Activated T-cell treated with anti-CD3 and anti-CD28 coated beads for 4 hours (primary cell): ENCODE measurements at places on chromosomes 11 and 22.

- DNase-seq, result no peak
These were observed 63.2 kb downstream of the SHANK2 start for GRCh38 chr11:71188886-71189767.

GRCh38 chr22:19566279-19567156 lies 42.3 kb upstream of the CLDN5 start:
- DNase-seq, result no peak

- peak; percentile 51 for DNase-seq
These were observed 2.4 kb downstream of the C11orf96 start for GRCh38 chr11:43944761-43945311.

DNA sequence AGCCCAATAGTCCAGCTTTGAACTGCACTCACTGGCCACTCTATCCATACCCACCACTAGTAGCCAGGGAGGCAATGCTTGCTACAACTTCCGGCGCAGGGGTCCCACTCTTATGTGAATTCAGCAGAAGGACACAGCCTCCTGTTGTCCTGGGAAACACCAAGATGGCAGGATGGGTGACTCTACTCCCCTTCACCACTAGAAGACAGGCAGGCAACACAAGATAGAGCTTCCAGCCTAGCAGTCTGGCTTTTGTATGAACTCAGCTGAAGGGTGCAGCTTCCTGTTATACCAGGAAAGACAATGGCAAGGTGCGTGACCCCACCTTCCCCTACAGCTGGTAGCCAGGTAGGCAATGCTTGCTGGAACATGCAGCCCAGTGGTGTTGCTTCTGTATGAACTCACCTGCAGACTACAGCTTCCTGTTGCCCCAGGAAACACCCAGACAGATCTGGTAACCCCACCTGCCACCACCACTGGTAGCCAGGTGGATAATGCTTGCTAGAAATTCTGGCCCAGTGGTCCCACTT lies 205.2 kb upstream of the KIRREL3 start:
- DNase-seq, result no peak

DNA sequence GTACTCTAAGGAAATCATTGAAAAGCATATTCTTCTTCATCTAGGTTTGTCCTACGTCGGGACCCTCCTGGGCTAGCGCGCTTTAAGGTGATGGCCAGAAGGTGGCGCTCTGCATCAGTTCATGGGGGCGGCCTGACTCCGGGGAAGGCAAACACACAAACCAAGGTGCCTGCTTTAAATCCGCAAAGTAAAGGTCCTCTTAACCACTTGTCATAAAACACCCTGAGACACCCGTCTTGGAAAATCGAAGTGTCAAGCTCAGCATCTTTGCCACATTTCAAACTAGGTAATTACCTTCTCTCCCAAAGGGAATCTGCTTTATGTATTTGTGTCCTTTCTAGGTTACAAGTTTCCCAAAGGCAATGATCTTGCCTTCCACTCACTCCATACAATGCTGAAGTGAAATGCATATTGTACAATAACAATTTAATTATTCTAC lies 33.9 kb downstream of the LMO2 start:
- DNase-seq, result peak; percentile 72

DNA sequence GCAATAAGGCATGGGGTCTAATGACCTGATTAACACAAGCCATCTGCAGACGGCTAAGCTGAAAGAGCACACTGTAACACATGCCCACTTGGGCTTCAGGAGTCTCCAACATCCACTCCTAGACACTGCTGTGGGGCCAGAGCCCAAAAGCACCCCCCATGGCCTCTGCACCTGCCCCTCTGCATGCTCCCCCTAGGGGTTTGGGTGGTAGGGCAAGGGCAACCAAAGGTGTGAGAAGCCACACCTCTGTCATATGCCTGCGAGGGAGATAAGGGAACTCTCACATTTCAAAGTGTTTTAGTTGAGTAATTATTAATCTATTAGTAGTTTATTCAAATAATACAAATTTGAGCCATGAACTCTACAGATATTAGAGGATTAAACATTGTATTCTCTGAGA lies 30.8 kb downstream of the CTSC start:
- DNase-seq, result no peak

DNA sequence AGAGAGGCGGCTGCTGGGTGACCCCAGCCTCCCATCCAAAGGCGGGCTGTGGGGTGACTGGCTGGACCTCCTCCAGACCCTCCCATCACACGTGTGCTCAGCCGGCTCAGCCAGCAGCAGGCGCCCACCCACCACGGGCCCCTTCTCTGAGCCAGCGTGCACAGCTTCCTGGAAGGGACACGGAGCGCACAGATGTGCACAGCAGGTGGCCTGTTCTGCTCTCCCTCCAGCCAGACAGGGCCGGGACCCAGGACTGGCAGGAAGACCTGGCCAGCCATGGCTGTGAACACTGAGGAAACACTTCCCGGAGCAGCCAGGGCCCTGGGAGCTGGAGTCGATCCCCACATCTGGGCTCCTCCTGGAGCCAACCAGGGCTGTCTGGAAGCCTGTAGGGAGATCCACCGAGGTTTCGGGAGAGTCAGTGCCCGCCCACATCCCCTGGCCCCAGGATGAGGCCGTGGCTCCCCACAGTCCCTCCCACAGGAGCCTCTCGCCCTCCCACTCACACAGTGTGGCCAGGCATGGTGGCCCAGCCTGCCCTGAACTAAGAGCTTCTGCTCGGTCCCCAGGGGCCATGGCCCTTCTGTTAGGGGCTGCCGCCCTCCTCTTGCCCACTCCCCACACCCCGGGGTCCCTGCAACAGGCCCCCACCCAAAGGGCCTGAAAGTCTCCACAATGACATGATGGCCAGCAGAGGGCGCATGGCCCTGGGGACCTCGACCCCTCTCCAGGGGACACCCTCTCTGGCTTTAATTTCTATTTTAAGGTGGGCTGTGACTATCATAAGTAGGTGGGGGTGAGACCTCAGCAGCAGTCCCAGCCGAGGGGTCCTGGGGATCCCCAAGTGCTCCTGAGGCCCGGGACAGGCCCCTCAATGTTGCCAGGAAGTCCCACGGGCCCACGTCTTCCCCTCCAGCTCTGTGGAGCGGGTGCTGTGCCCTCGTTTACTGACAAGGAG lies 90.6 kb upstream of the FGF3 start:
- DNase-seq, result no peak

DNA sequence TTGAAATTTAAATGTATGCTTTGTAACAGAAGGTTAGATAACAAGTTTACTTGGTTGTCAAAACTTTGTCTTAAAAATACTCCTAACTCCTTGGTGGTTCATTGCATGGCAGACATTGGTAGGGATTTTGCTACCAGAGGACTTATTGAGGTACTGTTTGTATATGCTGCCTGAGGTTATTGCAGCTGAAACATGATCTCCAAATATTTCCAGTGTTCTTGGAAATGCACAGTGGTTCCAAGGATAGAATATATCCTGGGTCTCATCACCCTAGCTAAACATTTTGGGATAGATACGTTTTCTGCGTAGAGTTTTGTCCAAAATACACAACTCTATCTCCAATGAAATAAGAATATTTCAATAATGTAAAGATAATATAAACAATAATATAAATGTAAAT lies 109.2 kb downstream of the RAB38 start:
- no peak for DNase-seq

DNA sequence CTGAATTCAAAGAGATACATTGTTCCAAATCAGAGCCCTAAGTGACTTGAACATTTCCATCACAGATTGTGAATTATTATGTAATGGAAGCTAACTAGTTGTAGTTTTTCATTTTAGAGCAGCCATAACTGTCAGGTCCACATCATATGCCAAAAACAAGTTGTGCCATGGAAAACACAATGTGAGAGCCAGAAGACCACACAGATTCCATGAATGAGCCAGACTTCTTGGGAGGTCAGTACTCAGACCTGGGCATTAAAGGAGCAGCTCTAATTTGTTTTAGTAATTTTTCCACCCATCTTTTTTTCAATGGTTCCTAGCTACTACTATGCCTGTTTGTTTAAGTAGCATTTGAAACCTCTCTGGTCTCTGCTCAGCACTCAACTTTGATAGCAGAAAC lies 279.4 kb downstream of the FAT3 start:
- no peak for DNase-seq

- no peak for DNase-seq
These were observed 13.8 kb downstream of the CABP7 start for GRCh38 chr22:29733362-29734201.

DNA sequence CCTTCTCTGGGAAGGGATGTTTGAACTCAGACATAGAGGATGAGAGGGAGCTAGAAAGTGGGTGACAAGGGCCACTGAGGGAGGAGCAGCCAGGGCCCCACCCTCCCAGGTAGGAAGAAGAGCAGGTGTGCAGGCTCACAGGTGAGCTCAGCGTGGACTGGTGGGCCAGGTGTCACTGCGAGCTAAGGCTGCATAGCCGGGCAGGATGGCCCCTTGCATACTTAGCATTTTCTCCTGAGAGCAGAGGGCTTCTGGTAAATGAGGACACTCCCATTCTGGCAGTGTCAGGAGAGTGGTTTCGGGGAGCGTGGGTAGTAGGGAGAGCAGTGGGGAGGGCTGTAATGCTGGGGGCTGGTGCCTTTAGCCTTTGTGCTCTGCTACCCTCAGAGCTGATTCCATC lies 843.4 kb downstream of the TBC1D22A start:
- DNase-seq, result no peak

DNA sequence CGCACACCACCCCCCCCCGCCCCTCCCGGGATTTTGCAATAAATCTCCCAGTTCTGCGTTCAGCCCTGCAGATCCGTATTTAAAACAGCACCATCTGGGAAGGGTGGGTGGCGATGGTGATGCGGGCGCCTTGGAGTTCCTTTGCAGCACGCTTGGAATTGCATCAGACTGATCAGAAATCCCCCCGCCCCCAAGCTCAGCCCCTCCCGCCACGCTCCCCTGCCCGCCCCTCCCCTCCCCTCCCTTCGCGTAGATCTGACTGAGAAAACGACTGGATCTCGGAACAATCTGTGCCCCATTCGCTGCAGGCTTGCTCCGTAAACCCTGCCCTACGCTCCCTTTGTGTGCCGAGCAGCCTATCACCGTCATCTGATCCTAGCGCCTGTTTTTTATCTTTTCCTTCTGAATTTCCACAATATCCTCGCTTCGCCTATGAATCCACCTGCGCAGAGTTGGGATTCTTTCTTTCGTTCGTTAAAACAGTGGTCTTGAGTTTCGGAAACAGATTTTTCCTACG lies 18.1 kb upstream of the BDNF start:
- DNase-seq, result no peak

- no peak for DNase-seq
These were observed 78.0 kb downstream of the TSPAN18 start for GRCh38 chr11:44804449-44805437.

GRCh38 chr22:37302674-37303555 lies 20.6 kb downstream of the CYTH4 start:
- DNase-seq, result no peak

GRCh38 chr22:36010882-36011281 lies 17.7 kb downstream of the RBFOX2 start:
- no peak for DNase-seq

- no peak for DNase-seq
These were observed 1.3 kb downstream of the ACR start for GRCh38 chr22:50739279-50739691.

DNA sequence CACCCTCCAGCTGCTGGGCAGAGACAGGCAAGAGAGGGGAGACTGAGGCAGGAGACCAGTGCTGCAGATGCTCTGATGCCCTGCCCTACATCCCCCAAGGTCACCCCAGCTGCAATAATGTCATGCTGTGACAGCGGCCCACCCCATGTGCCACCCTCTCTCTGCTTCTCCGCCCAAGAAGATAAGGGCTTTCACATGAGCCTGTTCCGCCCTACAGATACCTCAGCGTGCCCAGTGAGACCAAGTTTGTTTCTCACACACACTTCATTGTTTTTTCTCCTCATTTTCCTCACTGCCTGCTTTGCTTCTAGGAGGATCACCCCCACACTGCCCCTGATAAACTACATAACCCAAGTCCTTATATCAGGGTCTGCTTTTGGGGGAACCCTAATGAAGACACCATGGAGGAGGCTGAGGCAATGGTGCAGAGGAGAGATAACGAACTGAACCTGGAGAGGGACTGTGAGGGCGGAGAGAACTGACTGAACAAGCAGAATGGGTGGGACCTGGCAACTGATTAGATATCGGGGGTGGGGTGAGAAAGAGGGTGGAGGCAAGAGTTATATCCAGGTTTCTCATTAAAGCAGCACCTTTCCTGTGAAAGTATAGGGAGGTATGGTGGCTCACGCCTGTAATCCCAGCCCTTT lies 37.5 kb upstream of the TSKU start:
- DNase-seq, result no peak

GRCh38 chr11:112161012-112161411 lies 2.9 kb downstream of the IL18 start:
- DNase-seq, result no peak

DNA sequence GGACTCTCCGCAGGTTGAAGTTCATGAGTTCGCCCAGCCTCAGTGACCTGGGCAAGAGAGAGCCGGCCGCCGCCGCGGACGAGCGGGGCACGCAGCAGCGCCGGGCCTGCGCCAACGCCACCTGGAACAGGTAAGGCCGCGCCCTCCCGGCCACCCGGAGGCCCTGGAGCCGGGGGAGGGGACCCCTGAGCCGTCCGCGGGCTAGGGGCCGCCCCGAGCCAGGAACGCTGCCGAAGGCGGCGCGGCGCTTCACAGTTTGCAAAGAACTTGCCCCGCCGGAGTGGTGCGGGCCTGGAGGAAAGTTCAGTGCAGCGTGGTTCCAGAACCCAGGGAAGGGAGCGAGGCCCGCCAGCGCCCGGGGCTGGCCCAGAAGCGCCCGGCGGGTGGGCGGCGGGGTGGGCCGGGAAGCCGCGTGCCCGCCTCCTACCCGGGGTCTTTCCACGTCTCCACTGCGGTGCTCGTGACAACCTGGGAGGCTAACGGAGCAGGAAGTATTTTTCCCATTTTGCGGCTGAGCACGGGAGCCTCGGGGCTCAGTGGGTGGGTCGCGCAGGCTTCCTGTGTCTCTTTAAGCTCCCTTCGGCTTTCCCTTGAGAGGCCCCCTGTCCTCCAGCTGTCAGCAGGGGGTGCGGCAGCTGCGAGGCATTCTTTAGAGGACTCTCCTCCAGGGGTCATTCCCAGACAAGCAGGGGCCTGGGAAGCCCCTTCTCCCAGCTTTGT lies 635 bp downstream of the PRR5 start:
- peak; percentile 17 for DNase-seq

GRCh38 chr11:30282289-30282631 lies 40.6 kb upstream of the ARL14EP start:
- no peak for DNase-seq

GRCh38 chr11:67301313-67301921 lies 1.9 kb upstream of the SSH3 start:
- DNase-seq, result no peak

- DNase-seq, result no peak
These were observed 8.3 kb downstream of the PLCB3 start for GRCh38 chr11:64259533-64260067.

GRCh38 chr22:27779643-27780042 lies 21.9 kb downstream of the MN1 start:
- no peak for DNase-seq

DNA sequence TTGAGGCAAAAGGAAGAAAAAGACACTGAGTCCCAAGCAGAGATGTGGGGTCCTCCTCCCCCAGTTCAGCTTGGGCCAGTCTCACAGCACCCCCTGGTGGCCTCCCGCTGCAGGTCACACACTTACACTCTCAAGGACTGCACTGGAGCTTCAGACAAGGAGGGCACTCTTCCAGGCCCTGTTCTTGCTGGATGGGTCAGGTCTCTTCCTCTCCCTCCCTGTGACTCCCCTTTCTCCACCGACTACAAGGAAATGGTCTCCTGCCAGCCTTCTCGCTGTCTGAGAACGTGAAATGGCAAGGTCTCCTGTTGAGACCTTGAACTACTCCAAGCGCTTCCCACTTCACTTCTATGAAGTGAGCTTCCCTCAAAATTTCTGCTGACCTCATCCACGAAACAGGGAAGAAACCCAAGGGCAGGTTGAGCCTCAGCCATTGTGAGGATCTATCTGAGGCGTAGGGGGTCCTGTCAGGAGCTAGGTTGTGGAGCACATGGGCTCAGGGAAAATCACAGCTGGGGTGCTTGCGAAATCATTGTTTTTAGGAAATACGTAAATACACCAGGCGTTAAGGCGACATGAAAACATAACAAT lies 11.2 kb upstream of the IGLL1 start:
- peak; percentile 35 for DNase-seq
